ENCODE measurements at places on chromosomes 16 and 17.

DNA sequence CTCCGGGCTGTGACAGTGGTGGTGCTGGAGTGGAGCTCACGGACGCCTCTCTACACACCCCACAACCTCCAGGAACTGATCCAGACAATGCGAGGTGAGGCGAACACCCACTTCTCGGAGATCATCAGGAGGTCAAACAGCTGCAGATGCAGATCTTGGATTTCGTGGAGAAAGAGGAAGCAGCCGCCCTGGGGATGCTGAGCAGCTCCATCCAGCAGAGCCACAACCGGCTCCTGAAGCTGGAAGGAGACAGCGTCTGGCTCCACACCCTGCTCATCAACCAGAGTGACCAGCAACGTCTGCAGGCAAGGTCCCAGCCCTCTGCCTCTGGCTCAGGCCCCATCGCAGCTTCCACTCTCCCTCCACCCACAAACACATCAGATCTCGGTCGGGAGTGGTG lies 13.2 kb upstream of the SLC16A5 start:
- DNase-seq: no peak

DNA sequence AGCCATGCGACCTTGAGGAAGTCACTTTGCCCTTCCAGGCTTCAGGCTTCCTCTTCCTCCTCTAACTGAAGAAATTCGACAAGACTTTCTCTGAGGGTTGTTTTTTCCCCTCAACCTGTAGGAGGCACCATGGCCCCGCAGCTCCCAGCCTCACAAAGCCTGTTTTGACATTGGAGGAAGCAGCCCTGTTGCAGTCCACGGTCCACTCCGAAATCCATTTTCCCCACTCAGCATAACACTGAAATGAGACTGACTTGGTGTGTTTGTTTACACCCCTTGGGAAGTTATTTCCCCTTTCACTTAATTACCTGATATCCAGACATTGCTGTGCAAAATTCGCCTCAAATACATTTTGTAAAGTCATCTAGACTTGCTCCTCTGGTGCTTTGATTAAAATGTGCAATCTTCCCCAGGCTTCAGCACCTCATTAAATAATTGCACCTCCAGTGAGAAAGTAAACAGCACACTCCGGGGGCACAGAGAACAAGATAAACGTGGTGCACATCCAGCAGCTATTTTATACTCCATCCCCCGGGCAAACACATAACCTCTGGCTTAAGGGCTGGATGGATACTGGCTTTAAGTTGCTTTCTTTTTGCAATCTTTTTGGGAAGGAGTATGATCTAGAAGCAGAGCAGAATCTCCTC lies 41.4 kb upstream of the PIRT start:
- DNase-seq: no peak

- no peak for DNase-seq
Measured at GRCh38 chr17:46163316-46163715, 29.9 kb downstream of the KANSL1 start.

- DNase-seq: no peak
Measured at GRCh38 chr17:32772453-32773025, 104.4 kb downstream of the MYO1D start.

- DNase-seq: no peak
Measured at GRCh38 chr17:76862494-76862893, 5.7 kb upstream of the MGAT5B start.

GRCh38 chr17:1577182-1577581 lies 14.6 kb upstream of the PITPNA start:
- no peak for DNase-seq

DNA sequence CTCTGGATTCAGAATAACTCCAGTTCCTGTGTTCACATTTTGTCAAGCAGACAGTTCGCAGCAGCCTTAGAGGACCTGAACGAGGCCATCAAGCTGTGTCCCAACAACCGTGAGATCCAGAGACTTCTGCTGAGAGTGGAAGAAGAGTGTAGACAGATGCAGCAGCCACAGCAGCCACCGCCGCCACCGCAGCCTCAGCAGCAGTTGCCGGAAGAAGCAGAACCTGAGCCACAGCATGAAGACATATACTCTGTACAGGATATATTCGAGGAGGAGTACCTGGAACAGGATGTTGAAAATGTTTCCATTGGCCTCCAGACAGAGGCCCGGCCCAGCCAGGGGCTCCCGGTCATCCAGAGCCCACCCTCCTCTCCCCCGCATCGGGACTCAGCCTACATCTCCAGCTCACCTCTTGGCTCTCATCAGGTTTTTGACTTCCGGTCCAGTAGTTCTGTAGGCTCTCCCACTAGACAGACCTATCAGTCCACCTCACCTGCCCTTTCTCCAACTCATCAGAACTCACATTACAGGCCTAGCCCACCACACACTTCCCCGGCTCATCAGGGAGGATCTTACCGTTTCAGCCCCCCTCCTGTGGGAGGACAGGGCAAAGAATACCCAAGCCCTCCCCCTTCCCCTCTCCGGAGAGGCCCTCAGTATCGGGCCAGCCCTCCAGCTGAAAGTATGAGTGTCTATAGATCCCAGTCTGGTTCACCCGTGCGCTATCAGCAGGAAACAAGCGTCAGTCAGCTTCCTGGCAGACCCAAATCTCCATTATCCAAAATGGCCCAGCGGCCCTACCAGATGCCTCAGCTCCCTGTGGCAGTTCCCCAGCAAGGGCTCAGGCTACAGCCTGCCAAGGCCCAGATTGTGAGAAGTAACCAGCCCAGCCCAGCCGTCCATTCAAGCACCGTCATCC lies 25.9 kb downstream of the CYB561 start:
- DNase-seq: peak; percentile 40

- DNase-seq: no peak
Measured at GRCh38 chr17:78921437-78921971, 3.7 kb downstream of the TIMP2 start.

GRCh38 chr17:5661491-5662125 lies 77.3 kb upstream of the NLRP1 start:
- no peak for DNase-seq

- DNase-seq: no peak
Measured at GRCh38 chr16:88826070-88826840, 14.5 kb upstream of the APRT start.

- no peak for DNase-seq
Measured at GRCh38 chr17:41369713-41370112, at the start of gene KRT33B. Gene KRT33B, minus strand, starts transcription at chr17:41369813. Its CDS starts 63 bp downstream, at chr17:41369750.

DNA sequence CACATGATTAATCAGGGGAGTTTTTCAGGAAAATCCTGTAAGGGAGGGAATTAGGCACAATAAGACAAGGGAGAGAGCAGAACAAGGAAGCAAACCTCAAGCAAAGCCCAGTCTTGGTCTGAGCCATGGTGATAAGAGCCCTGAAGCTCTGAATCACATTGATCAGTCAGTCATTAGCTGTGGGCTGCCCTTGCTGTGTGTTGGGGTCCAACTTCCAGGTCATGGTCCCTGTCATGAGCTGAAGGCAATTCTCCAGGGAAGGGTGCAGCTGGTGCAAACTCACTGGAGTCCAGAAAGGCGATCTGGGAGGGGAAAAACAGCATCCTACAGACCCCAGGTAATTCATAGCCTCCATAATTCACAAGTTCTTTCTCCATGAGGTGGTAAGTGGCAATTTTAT lies 89.9 kb downstream of the CYLD start:
- DNase-seq: no peak

DNA sequence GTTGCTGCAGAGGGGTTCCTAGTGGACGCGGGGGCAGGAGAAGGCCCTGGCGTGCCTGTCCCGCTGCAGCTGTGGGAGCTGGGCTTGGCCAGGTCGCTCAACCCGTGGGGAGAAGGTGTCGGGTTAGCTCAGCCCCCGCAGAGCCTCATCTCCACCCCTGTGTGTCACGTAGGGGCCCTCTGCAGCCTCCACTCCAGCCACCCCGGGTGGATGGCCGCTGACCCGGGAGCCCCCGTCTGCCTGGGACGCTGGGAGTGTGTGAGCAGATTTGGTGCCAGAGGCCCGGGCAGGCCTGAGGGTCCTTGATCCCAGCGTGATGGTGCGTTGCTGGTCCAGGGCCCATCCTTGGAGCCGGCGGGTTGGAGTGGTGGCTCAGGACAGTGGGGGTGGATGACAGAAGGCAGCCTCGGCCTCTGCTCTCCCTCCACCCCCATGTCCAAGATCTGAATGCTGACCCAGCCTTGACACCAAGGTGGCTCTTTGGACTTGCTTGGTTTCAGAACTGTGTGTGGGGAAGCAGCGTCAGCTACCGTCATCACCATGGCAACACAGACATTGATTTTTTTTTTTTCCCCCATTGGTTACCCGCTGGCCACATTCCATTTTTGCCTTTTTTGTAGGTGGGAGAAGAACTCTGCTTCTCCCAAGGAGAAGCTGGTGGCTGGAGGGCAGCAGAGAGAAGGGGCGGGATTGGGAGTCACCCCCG lies 35.7 kb downstream of the BAIAP2 start:
- DNase-seq: no peak

- DNase-seq: no peak
Measured at GRCh38 chr17:20242271-20242670, 225.1 kb downstream of the LGALS9B start.

DNA sequence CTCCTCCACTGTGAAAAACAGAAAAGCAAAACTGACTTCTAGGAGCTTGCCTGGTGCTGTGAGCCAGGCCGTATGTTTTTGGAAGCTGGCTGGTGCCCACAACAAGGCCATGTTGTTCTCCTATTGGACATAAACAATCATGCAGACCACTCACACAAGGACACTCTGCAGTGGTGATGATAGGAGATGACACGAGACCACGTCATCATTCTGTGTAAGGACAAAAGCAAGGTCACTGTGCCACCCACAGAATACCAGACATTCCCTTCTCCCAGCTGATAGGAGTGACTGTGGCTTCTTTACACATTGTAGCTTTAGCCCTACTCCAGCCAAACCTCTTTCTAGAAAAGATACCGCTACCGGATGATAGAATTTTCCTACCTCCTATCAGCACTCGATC lies 47.7 kb upstream of the LCMT1 start:
- no peak for DNase-seq

- no peak for DNase-seq
Measured at GRCh38 chr16:85274501-85274900, 162.2 kb upstream of the CIBAR2 start.

DNA sequence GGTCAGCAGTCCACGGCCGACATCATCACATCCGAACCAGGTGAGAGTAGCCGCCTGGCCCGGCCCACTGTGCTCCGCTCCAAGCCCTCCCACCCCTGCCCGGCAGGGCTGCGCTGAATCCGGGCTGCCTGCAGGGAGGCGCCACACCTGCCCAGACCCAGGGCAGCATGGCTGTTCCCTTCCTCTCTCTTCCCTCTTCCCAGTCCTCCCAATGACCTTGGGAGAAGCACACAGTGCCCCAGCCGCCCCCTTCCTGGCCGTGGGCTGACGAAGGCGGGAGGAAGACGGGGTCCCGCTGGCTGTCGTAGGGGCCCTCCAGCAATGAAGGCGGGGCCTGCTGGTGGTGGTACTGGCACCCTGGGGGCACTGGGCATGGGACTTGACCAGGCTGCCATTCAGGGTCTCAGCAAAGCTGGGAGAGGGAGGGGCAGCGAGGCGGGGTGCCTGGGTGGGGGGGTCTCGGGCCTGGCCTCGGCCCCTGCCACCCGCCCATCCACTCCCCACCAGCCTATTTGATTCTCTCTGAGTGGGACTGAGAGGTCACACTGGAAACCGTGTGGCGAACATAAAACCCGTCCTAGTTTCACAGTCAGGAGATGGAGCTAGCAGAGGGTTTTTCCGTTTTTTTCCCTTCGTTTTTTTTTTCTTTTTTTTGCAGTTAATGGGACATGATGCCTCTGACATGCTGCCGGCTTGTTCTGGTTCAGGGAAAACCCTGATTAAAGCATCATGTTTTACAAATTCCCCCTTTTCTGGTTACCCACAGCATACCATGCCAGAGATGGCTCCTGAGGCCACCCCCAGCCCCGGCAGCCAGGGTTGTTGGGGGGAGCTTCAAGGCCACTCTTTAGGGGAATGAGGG lies 50.6 kb downstream of the BAHCC1 start:
- DNase-seq: no peak

DNA sequence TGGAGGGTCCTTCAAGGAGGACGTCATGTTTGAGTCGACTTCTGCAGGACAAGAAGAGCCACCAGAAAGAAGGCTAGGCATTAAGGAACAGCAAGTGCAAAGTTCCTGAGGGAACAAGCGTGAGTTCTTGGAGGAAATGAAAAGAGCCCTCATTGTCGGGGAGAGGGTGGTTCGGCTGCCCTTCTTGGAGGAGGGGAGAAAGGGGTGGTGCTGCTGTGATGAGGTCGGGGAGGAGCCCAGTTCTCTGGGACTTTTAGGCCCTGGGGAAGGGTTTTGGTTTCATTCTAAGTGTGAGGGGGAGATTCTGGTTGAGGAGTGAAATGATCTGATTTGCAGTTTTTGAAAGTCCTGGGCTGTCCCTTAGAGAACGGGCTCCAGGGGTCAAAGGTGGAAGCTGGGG lies 4.1 kb downstream of the BICDL2 start:
- no peak for DNase-seq

DNA sequence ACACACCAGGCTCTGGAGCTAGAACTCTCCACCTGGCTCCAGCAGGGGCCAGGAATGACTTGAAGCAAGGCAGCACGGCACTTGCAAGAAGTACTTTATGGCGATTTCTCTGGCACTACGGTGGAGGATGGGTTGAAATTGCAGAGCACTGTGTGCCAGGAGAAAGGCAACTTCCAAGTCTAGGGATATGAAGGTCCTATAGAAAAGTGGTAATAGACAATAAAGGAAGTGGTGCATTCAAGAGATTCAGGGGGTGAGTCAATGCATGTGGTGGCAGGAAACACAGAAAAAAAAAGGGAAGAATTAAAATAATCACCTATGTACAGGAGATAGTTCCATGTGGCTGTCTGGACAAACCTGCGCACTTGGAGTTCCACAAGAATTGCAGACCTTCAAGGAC lies 240.3 kb upstream of the DYNLRB2 start:
- no peak for DNase-seq

- DNase-seq: no peak
Measured at GRCh38 chr17:67285360-67285759, 40.4 kb upstream of the HELZ start.

- no peak for DNase-seq
Measured at GRCh38 chr16:71568551-71568950, 8.3 kb downstream of the TAT start.

DNA sequence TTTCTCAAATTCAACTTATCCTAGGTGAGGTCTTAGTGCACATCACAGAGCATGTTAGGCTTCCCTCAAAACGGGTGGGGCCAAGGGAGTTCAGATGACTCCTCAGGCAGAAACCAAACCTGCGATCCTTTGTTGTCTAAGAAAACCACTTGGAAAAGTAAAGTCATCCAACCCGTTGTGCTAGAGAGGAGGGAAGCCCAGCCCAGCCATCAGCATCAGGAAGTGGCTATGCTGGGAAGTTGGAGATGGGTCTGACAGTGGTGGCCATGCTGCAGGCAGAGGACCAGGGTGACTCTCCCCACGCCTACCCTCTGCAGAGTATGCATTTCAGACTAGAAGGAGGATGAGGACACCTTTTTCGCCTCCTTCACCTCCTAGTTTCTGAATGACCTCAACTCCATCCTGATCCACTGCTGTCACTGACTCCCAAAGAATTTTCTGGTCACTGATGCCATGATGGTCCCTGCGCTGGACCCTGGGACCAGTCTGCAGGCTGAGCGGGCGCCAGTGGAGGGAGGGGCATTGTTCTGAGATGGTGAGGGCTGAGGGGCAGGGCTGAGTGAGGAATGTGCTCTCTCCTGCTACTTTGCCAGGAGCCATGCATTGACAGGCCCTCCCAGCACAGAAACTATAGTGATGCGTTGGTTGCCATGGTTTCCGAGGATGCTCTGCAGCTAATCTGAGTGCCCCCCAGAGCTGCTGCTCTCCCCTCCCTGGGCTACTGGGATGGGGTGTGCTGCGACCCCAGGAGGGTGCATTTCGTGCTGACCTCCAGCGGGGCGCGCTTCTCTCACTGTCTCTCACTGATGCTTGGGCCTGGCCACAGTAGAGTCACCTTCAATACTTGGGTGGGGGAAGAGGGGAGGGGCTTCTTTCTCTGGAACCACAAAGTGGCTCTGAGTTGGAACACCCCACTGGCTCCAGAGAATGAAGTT lies 20.4 kb downstream of the ALOX12B start:
- DNase-seq: no peak

Measured in central memory CD4-positive, alpha-beta T cell (primary cell).